ENCODE measurements at places on chromosomes 1 and 21. TPM values are rescaled to one million over a fixed set of nuclear protein-coding genes. Genes with fewer than 3 reads are reported as not detected.

The CRYBG2 gene
- not detected for total RNA-seq

The TGFB2 gene
- total RNA-seq, result 0.97 TPM

The DMBX1 gene
- not detected for total RNA-seq

The TNFSF18 gene
- 96.4 TPM for total RNA-seq

The PGM1 gene
- 33.5 TPM for total RNA-seq

The RBBP5 gene
- 12.1 TPM for total RNA-seq

The MANEAL gene
- 1.6 TPM for total RNA-seq

The S100A12 gene
- not detected for total RNA-seq

The TCHH gene
- total RNA-seq, result 0.06 TPM

The NBPF10 gene
- total RNA-seq, result 0.63 TPM

The BSND gene
- total RNA-seq, result not detected

The S100B gene
- total RNA-seq, result not detected

The TMEM240 gene
- 2.1 TPM for total RNA-seq

The TIAM1 gene
- 0.32 TPM for total RNA-seq

The HES3 gene
- not detected for total RNA-seq

The MASP2 gene
- total RNA-seq, result not detected

The DCST1 gene
- not detected for total RNA-seq

The FCMR gene
- not detected for total RNA-seq

The DISP3 gene
- under 0.01 TPM for total RNA-seq

The C8A gene
- not detected for total RNA-seq

The CDCA8 gene
- total RNA-seq, result 10.4 TPM

The LCE1F gene
- total RNA-seq, result not detected

The MTR gene
- 40.5 TPM for total RNA-seq

The QSOX1 gene
- 205 TPM for total RNA-seq

The CD244 gene
- not detected for total RNA-seq

Data from bladder microvascular endothelial cell (primary cell).